Suprapubic skin (tissue), 4 donors: ENCODE measurements at places on chromosomes 6 and 20.

- no peak overlapping the region for H3K27ac ChIP-seq
- no peaks in the 10 kb centered on the region for H3K36me3 ChIP-seq
- no peaks in the 10 kb centered on the region for H3K27me3 ChIP-seq
- DNase-seq, result no peak
- no peak overlapping the region for H3K4me3 ChIP-seq
Measured at GRCh38 chr20:23745247-23745646, 5.5 kb downstream of the CST1 start.

GRCh38 chr6:115847671-115848070 lies 213.0 kb downstream of the FRK start:
- no peaks in the 10 kb centered on the region for H3K27me3 ChIP-seq
- H3K4me3 ChIP-seq, result no peak overlapping the region
- H3K27ac ChIP-seq, result no peak overlapping the region
- H3K4me1 ChIP-seq, result no peaks in the 10 kb centered on the region
- H3K36me3 ChIP-seq, result no peaks in the 10 kb centered on the region

DNA sequence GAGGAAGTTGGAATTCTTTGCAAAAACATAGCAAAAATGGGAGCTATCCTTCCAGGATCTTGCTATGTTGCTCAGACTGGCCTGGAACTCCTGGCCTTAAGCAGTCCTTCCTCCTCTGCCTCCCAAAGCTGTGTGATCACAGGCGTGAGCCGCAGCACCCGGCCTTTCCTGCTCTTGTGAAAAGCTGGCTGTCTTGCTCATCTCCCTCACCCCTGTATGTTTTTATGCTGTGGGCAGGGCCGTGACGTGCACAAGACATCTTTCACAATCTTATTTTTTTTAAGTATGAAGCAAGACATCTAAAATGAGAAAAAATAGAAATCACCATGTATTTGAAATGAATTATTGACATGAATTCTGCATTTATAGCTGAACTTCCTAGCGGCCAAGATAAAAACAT lies 110.4 kb downstream of the SAMD5 start:
- H3K27ac ChIP-seq, result no peak overlapping the region
- no peaks in the 10 kb centered on the region for H3K36me3 ChIP-seq
- DNase-seq, result peak; percentile 71
- no peaks in the 10 kb centered on the region for H3K27me3 ChIP-seq
- no peaks in the 10 kb centered on the region for H3K4me1 ChIP-seq

DNA sequence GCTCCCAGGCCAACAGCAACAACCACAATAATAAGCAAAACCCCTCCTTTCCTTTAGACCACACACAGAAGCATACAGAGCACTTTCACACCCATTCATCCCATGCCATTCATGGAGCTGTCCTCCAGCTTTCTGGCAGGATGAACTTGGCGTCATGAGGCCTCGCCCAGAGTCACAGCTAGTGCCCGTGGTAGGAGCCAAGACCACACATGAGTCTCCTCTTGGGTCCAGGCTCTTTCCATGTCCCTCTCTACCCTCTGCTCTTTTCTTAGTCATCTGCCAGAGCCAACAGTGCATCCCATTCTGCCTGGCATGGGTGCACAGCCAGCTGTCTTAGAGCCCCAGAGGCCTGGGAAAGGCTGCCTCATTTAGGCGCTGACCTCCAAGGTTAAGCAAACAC lies 1.8 kb upstream of the TGM3 start:
- peak; percentile 45 for DNase-seq
- no peaks in the 10 kb centered on the region for H3K27me3 ChIP-seq
- H3K4me1 ChIP-seq, result peaks cover 14% of the 10 kb centered on the region
- H3K36me3 ChIP-seq, result no peaks in the 10 kb centered on the region
- H3K4me3 ChIP-seq, result no peak overlapping the region

DNA sequence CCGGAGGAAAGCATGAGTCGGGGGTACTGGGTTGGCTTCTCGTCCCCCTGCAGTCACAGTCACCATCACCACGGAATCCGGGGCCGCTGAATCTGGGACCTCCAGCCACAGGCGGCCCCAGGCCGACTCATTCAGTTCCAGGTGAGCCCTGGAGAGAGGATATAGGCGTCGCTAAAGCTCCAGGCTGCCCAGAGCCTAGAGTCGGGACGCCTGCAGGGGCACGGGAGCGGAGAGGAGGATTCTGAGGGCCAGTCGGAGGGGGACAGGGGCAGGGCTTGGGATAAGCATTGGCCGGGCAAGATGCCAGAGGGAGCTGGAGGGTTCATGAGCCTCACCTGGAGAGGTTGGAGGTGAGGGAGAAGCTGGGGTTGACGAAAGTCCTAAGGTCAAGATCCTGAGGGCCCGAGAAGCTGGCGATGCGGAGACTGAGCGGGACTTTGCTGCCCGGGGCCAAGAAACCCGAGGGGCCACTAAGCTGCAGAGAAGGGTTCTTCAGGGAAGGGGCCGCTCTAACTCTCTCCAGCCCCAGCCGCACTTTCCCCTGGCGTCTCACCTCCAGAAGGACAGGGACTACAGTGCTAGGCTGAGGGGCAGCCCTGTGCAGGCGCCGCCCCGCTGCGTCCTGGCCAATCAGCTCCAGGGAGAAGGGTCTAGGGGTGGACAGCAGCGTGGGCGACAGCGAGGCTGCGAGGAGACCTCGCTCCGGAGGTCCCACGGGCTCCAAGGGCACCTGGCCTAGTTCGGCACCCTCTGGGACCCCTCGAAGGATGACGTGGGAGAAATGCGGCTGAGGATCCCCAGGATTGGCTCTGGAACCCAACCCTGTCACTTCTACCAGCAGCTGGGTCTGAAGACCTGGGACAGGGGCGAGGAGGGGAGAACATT lies 3.7 kb downstream of the SAPCD1 start:
- H3K4me1 ChIP-seq, result peaks cover 26% of the 10 kb centered on the region
- H3K27me3 ChIP-seq, result no peaks in the 10 kb centered on the region
- no peak overlapping the region for H3K27ac ChIP-seq
- peak overlapping the region; percentile 15 for H3K4me3 ChIP-seq
- DNase-seq, result no peak

DNA sequence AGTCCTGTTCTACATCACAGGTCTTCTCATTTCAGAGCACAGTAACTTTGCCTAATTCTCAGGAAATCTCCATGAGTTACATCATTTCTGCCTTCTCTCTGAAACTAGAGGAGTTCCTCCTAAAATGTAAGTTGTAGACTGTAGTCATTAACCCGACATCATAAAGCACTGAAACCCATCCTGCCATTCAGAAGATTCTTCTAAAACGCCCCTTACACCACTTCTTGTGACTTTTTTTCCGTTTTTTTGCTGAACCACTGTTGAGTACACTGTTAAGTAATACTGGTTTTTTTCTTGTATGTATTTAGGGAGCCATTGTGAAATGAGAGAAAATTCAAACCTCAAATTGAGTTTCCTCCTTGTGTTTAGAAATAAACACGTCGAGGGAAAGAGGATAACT lies 117.3 kb downstream of the MAP3K4 start:
- H3K27me3 ChIP-seq, result no peaks in the 10 kb centered on the region
- DNase-seq, result no peak
- no peak overlapping the region for H3K4me3 ChIP-seq
- no peak overlapping the region for H3K27ac ChIP-seq
- peaks cover 91% of the 10 kb centered on the region for H3K36me3 ChIP-seq

DNA sequence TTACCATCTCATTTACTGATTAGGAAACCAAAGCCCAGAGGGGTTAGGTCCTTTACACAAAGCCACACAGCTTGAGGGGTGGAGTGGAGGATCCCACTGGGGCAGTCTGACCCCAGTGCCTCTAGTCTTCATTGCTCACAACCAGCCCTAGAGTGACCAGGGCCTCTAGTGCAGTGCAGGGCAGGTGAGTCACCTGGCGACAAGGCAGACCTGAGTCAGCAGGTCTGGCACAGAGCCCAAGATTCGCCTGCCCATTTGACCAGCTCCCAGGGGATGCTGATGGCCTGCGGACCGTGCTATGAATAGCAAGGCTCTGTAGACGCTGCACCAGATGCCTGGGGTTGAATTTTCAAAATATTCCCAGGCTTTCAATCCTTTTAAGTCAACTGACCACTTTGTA lies 29.9 kb downstream of the CDH26 start:
- H3K27me3 ChIP-seq, result no peaks in the 10 kb centered on the region
- no peak overlapping the region for H3K4me3 ChIP-seq
- no peak overlapping the region for H3K27ac ChIP-seq
- no peaks in the 10 kb centered on the region for H3K36me3 ChIP-seq
- DNase-seq, result no peak

- H3K4me3 ChIP-seq, result no peak overlapping the region
- H3K36me3 ChIP-seq, result no peaks in the 10 kb centered on the region
- no peak for DNase-seq
Measured at GRCh38 chr6:53464927-53465460, 79.9 kb downstream of the GCLC start.

DNA sequence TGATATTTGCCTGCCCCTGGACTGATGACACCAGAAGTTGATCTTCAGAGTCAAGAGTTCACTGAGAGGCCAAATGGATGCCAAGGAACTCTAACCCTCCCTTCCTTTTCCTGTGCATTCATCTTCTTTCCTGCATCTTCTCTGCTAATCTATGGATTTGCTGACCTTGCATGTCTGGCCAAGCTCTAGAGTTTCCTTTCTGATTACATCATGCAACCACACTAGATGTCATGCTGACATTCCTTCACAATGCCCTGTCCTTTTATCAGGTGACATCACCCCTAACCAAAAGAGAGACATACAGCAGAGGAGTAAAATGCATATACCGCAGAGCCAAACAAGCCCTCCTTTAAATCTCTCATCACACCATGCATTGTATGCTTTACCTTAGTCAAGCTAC lies 487.6 kb downstream of the TFAP2A start:
- no peaks in the 10 kb centered on the region for H3K4me1 ChIP-seq
- no peaks in the 10 kb centered on the region for H3K27me3 ChIP-seq
- no peaks in the 10 kb centered on the region for H3K36me3 ChIP-seq
- no peak overlapping the region for H3K4me3 ChIP-seq
- DNase-seq, result no peak

DNA sequence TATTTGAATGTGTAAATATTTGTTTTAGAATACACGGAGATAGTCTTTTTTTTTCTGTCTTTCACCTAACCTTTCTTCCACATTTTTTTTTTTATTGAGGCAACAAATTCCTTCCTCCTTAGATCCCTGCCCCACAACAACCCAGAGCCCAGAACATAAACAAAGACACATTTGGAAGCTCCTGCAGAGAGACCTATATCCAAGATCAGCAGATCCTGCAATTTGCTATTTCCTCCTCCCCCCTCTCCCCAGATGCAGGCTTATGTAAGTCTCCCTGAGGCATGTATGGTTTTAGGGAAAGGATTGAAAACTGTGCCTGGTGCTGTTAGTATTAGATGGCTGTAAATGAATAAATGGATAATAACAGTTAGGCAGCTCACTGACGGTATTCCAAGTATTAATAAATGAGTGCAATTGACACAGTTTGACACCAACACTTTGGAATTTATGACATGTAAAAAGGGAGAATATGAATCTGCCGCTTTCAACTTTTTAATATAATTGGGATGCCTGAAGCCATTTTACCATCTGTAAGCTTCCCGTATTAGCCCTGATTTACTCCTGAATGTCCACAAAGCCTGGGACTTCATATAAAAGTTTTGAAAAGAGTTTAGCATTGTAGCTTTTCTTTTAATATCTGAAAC lies 608.3 kb upstream of the CITED2 start:
- H3K36me3 ChIP-seq, result no peaks in the 10 kb centered on the region
- peaks cover 27% of the 10 kb centered on the region for H3K4me1 ChIP-seq
- H3K4me3 ChIP-seq, result no peak overlapping the region
- peak overlapping the region; percentile 2 for H3K27ac ChIP-seq
- no peak for DNase-seq
- H3K27me3 ChIP-seq, result no peaks in the 10 kb centered on the region

- H3K36me3 ChIP-seq, result no peaks in the 10 kb centered on the region
- no peak overlapping the region for H3K4me3 ChIP-seq
- no peaks in the 10 kb centered on the region for H3K4me1 ChIP-seq
- DNase-seq, result no peak
Measured at GRCh38 chr6:63259153-63259552, 47.9 kb downstream of the FKBP1C start.

GRCh38 chr20:20017844-20018185 lies 653 bp downstream of the NAA20 start:
- H3K27ac ChIP-seq, result peak overlapping the region; percentile 86
- peaks cover 3% of the 10 kb centered on the region for H3K36me3 ChIP-seq
- DNase-seq, result no peak

GRCh38 chr6:41840326-41840725 lies 52.8 kb downstream of the TOMM6 start:
- no peaks in the 10 kb centered on the region for H3K4me1 ChIP-seq
- no peaks in the 10 kb centered on the region for H3K27me3 ChIP-seq
- H3K36me3 ChIP-seq, result no peaks in the 10 kb centered on the region

- H3K36me3 ChIP-seq, result no peaks in the 10 kb centered on the region
- no peak overlapping the region for H3K27ac ChIP-seq
- no peak overlapping the region for H3K4me3 ChIP-seq
- H3K27me3 ChIP-seq, result no peaks in the 10 kb centered on the region
Measured at GRCh38 chr20:23606652-23607049, 934 bp upstream of the CST9 start.

GRCh38 chr6:124434421-124434820 lies 527.8 kb upstream of the RNF217 start:
- H3K36me3 ChIP-seq, result no peaks in the 10 kb centered on the region
- DNase-seq, result no peak
- H3K27ac ChIP-seq, result no peak overlapping the region
- H3K4me3 ChIP-seq, result no peak overlapping the region
- no peaks in the 10 kb centered on the region for H3K4me1 ChIP-seq

GRCh38 chr6:106626485-106626884 lies 2.8 kb downstream of the RTN4IP1 start:
- H3K27ac ChIP-seq, result no peak overlapping the region
- no peak for DNase-seq
- peaks cover 15% of the 10 kb centered on the region for H3K4me1 ChIP-seq
- no peaks in the 10 kb centered on the region for H3K27me3 ChIP-seq
- no peak overlapping the region for H3K4me3 ChIP-seq

GRCh38 chr6:142408409-142408808 lies 106.6 kb downstream of the ADGRG6 start:
- H3K4me3 ChIP-seq, result no peak overlapping the region
- no peak overlapping the region for H3K27ac ChIP-seq
- no peaks in the 10 kb centered on the region for H3K27me3 ChIP-seq

- H3K36me3 ChIP-seq, result no peaks in the 10 kb centered on the region
- H3K4me1 ChIP-seq, result no peaks in the 10 kb centered on the region
- no peak overlapping the region for H3K27ac ChIP-seq
- no peak overlapping the region for H3K4me3 ChIP-seq
Measured at GRCh38 chr6:129901910-129902309, 40.8 kb upstream of the TMEM244 start.

- H3K27me3 ChIP-seq, result no peaks in the 10 kb centered on the region
- H3K4me3 ChIP-seq, result no peak overlapping the region
- H3K36me3 ChIP-seq, result no peaks in the 10 kb centered on the region
- H3K27ac ChIP-seq, result no peak overlapping the region
Measured at GRCh38 chr6:160523223-160523622, 140.9 kb downstream of the LPA start.

- H3K27me3 ChIP-seq, result no peaks in the 10 kb centered on the region
- no peak overlapping the region for H3K27ac ChIP-seq
- no peaks in the 10 kb centered on the region for H3K4me1 ChIP-seq
- peaks cover 4% of the 10 kb centered on the region for H3K36me3 ChIP-seq
- DNase-seq, result no peak
- no peak overlapping the region for H3K4me3 ChIP-seq
Measured at GRCh38 chr6:47524136-47524845, 46.7 kb downstream of the CD2AP start.

GRCh38 chr6:158191761-158192160 lies 23.6 kb downstream of the GTF2H5 start:
- no peak for DNase-seq
- no peaks in the 10 kb centered on the region for H3K27me3 ChIP-seq
- H3K36me3 ChIP-seq, result peaks cover 30% of the 10 kb centered on the region
- no peak overlapping the region for H3K4me3 ChIP-seq
- H3K4me1 ChIP-seq, result no peaks in the 10 kb centered on the region
- no peak overlapping the region for H3K27ac ChIP-seq
